Heart right ventricle (tissue), 16 donors: ENCODE measurements at places on chromosomes 13 and 19. TPM values are rescaled to one million over a fixed set of nuclear protein-coding genes. Genes with fewer than 3 reads are reported as not detected.
A peak's percentile ranks its signal among the peaks of the same experiment; 100 is the strongest.

DNA sequence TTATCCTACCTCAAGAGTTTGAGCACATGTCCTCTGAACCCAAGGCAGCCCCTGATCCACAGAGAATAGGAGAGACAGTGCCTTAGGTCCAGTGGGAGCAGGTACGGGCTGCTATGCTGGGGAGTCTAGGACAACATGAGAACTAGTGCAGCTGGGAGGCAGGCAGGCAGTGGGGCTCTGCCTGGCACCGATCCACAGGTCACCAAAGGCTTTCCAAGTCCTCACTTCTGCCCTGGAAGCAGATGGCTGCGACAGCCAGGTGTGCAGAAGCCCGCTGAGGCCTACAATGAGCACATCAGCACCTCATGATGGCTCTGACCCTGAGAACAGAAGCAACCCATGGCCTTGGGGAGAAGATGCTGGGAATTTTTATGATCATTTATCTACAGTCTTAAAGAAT lies 29.8 kb upstream of the EPHX3 start:
- no peak for DNase-seq

DNA sequence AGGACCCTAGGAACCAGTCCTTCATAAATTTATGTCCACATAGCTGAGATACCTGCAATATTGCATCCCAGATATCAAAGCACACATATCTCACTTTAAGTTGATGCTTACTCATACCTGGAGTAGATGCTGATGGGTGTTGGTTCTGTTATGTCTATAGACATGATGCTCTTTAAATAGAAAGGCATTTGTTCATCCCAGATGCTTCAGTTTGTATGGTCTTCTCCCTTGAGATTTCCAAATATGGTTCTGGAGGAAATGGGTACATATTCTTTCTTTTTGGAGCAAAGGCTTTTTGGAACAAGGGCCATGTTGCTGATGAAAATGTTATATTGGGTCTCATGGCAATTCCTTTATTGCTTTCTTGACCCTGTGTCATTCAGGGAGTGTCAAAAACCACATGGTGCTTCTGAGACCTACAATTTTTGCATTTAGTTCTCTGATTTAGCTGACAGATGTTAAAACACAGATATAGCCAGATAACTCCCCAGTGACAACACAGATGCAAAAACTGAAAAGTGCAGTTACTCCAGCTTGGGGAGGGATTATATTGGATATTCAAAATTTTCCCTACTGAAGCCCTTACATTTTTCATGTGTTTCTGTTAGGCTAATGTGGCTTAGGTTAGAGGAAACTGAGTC lies 211.4 kb downstream of the KCNRG start:
- DNase-seq, result no peak

DNA sequence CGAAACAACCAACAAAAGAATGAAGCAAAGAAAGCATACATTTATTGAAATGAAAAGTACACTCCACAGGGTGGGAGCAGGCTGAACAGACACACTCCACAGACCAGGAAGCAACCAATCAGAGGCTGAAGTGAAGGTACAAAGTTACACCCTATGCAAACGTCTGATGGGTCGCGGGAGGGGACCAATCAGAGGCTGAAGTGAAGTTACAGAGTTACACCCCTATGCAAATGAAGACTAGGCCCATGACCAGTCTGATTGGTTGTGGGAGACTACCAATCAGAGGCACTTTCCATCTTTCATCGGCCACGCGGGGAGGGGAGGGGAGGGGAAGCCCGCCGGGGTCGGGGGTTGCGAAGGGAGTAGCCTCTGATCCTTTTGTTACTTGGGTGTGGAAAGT lies 12.4 kb upstream of the FBL start:
- no peak for DNase-seq

- peak; percentile 3 for DNase-seq
These were observed 525.9 kb downstream of the GPC6 start for GRCh38 chr13:93752541-93752940.

DNA sequence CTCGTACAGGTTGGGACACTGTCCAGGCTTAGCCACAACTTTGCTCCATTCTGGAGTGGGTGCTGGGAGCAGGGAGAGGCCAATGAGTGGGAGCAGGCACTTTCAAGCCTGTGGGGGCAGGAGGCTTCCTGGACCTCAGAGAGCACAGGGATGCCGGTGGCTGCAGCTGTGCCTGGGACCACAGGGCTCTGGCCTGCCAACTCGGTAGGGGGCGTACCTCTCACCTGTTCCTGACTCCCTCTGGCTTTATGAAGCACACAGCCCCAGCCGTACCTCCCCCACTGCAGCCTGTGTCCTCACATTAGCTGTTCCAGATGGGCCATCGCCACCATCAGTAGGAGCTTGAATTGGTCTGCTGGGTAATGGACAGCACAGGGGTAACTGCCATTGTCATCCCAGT lies 278.7 kb upstream of the KLHL1 start:
- DNase-seq, result no peak

DNA sequence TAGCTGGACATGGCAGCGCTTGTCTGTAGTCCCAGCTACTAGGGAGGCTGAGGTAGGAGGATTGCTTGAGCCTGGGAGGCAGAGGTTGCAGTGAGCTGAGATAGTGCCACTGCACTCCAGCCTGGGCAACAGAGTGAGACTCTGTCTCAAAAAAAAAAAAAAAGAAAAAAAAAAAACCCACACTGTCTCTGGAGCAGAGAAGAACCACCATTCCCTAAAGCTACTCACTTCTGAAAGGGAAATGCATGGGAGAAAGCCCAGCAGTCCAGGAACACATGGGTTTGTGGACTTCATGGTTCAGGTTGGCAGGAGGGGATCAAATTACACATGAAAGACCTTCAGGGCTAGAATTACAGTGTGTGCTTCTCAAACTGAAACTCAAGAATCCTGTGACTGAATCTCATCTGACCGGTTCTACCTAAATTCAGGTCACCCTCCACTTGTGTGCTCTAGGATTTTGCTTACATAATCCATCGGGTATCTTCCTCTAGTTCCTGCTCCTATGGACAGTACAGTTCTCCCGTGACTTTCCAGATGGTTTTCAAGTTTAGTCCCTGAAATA lies 30.2 kb upstream of the CPB2 start:
- DNase-seq, result no peak

DNA sequence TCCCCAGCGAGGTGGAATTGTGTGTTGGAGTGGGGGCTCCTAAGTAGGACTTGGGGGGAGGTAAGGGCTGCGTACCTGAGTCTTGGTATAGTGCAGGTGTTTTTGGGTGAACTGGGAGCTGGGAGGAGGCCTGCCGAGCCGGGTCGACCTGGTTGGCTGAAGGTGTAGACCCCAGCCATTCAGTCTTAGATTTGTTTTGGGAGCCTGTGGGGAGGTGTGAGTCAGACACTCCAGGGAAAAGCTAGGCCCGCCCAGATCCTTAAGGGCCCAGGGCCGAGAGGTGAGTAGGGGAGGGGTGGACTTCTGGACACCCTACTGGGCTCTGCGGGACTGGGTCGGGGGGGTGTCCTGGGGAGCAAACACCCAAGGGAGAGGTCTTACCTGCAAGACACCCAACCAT lies 935 bp downstream of the CRB3 start:
- DNase-seq, result no peak

DNA sequence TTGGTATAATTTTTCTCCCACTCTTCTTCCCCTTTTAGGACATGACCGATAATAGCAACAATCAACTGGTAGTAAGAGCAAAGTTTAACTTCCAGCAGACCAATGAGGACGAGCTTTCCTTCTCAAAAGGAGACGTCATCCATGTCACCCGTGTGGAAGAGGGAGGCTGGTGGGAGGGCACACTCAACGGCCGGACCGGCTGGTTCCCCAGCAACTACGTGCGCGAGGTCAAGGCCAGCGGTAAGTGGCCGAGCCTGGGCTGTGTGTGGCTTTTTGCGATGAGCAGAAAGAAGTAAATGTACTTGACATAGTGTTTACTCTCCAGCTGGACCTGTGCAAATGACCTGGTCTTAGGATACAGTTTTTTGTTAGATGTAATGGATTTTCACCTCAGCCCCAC lies 102.5 kb downstream of the ARHGEF7 start:
- DNase-seq, result no peak

DNA sequence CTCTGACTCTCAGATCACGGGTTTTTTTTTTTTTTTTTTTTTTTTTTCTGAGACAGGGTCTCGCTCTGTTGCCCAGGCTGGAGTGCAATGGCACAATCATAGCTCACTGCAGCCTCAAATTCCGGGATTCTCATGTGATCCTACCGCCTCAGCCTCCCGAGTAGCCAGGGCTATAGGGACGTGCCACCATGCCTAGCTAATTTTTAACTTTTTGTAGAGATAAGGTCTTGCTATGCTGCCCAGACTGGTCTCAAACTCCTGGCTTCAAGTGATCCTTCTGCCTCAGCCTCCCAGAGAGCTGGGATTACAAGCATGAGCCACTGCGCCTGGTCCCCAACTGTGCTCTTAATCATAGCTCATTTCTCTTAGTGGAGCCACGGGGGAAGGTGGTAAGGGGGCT lies 4.6 kb upstream of the GRAMD1A start:
- no peak for DNase-seq

DNA sequence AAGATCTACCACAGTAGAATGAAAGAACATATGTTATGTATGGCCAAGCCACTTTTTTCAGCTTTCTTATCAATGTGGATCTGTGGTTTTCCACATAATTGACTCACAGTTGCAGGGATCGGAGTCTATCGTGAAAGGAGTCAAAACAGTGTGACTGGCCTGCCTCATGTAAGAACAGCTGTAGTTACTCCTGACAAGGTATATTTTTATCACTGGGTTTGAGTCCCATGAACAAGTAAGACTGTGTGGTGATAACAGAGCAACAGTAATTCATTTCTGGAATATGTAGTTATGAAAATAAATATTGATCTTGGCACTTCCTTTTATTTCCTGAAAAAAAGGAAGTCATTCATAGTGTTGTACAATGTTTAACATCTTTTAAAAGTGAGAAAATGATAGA lies 416.6 kb downstream of the KLF12 start:
- DNase-seq, result no peak

DNA sequence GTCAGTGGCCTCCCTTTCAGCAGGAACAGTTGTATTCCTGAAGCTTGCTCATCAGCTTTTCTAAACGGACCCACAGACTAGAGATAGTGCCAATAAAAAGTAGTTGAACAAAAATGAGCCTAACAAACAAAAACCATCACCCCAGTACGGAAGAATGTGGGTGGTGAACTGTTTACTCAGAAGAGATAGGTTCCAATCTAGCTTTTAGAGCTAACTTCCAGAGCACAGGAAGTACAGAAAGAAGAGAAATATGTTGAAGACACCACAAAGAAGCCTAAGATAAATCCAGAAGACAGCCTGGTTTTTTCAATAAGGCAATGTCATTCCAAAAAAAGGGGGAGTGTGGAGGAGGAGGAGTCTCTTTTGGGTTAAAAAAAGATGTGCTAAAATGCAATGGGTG lies 2.8 kb upstream of the LMO7 start:
- DNase-seq, result no peak

DNA sequence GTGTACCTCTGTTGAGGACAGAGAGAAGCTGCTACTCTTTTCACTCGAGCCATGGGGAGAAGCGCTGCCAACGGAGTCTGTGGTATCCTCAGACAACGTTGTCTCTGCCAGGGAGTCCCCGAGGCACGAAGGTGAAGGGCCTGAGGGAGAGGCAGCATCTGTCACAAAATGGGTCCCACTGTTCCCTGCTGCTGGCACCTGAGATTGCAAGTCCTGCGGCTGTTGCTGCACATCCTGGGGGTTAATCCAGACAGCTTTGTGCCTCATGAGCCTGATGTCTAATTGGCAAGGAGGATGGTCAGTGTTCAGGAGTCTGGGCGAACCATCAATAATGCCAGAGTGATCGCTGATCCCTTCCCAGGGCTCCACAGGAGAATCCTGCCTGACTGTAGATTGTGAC lies 15.0 kb downstream of the RUBCNL start:
- no peak for DNase-seq

GRCh38 chr13:40776681-40777165 lies 5.7 kb upstream of the MRPS31 start:
- no peak for DNase-seq

GRCh38 chr13:51067210-51067701 lies 43.8 kb downstream of the C13orf42 start:
- no peak for DNase-seq

- no peak for DNase-seq
These were observed 86.9 kb downstream of the TBC1D4 start for GRCh38 chr13:75395066-75395465.

DNA sequence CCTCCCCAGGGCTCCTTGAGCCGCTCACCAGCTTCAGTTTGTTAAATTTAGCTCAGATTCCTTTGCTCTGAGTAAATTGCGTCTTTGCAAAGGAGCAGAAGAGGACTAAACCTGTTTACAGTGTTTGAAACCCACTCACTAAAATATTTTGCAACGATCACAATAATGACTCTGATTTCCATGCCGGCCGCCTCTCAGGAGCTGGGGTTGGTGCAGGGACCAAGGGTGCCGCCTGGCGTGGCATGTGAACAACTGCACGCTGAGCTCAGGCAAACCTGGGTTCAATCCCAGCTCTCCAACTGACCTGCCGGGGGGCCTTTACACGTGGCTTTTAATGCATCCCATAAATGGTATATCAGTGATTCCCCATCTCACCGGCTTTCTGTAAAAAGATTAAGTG lies 68.7 kb upstream of the CACNA1A start:
- DNase-seq, result no peak

GRCh38 chr19:6138066-6138465 lies 2.6 kb downstream of the ACSBG2 start:
- DNase-seq, result no peak

DNA sequence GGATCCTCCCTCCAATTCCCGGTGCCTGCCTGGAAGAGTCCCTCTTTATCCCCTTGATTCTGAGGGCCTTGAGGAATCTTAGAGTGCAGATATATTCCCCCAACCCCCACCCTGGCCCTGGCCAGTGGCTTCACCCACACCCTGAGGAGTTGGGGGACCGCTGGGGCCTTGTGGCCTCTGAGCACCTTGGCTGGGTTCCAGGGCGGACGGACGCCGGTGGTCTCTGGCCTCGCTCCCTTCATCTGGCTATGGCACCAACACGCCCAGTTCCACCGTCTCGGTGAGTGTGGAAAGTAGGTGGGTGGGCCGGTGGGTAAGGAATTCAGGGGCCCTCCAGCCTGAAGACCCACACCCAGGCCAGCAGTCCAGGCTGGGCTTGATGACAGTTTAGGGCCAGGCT lies 5.0 kb downstream of the MAST1 start:
- no peak for DNase-seq

- no peak for DNase-seq
These were observed 22.8 kb downstream of the COL4A2 start for GRCh38 chr13:110329798-110330461.

DNA sequence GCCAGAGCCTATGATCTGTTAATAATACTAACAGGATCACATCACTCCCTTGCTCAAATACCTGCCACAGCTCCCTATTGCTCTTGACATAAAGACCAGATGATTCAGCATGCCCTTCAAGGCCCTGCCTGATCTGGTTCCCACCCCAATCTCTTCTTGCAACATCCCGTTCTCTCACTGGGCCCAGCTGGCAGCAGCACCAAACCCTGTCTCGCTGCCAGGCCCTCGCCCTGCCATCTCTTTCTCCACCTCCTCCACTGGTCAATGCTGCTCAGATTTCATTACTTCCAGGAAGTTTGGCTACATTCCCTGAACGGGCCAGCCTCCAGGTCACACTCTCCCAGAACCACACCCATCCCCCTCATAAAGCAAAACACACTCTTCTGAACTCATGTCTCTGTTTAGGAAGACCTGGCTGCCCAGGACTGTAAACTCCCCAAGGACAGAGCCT lies 8.6 kb upstream of the BCAT2 start:
- peak; percentile 85 for DNase-seq

Gene GYS1
- 114 TPM for polyA plus RNA-seq

Gene GTF2F1
- polyA plus RNA-seq, result 44.8 TPM

Gene SLC25A41
- polyA plus RNA-seq, result 1.4 TPM
